Esophagus squamous epithelium (tissue), 5 donors: ENCODE measurements at places on chromosomes 7 and 10.

- DNase-seq, result no peak
These were observed 88.4 kb downstream of the CARD11 start for GRCh38 chr7:2955269-2955668.

- DNase-seq, result no peak
These were observed 12.1 kb downstream of the TFR2 start for GRCh38 chr7:100629117-100629716.

- DNase-seq, result no peak
These were observed 4.3 kb downstream of the CAMK1D start for GRCh38 chr10:12353399-12354242.

DNA sequence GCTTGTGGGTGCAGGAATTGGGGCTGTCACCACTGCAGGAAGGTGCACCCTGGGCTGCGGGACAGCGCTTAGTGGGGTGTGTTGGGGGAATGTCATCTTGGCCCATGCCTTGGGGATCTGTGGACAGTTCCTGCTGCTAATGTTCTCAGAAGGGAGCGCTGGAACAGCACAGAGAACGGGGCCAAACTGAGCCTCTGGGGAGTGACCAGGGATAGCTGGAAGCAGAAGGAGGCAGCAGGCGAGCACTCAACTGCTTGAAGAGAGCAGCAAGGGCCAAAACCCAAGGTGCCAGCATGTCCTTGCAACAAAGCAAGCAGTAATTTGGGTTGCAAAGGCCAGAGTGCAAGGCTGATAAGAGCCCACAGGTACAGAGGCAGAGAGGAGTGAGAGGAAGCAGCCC lies 31.3 kb upstream of the WDFY4 start:
- DNase-seq, result no peak

- no peak for DNase-seq
These were observed 7.3 kb upstream of the PNLIP start for GRCh38 chr10:116538456-116538855.

DNA sequence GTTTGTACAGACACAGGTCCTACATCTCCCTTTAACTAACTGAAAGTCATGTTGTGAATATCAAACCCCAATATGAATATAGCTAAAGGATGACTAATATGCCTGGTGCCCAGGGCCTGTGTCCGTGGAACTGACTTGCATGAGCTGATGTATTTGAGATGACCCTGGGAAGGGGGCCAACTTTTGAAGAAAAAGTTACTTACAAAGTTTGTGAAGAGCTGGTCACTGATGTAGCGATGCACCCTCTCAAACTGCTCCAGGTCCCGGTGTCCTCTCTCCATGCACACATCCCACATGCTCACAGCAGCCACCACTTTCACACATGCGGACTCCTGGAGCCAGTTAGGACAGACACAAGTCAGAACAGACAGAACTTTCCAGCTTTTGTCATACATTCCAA lies 106.2 kb downstream of the ABCC2 start:
- no peak for DNase-seq

DNA sequence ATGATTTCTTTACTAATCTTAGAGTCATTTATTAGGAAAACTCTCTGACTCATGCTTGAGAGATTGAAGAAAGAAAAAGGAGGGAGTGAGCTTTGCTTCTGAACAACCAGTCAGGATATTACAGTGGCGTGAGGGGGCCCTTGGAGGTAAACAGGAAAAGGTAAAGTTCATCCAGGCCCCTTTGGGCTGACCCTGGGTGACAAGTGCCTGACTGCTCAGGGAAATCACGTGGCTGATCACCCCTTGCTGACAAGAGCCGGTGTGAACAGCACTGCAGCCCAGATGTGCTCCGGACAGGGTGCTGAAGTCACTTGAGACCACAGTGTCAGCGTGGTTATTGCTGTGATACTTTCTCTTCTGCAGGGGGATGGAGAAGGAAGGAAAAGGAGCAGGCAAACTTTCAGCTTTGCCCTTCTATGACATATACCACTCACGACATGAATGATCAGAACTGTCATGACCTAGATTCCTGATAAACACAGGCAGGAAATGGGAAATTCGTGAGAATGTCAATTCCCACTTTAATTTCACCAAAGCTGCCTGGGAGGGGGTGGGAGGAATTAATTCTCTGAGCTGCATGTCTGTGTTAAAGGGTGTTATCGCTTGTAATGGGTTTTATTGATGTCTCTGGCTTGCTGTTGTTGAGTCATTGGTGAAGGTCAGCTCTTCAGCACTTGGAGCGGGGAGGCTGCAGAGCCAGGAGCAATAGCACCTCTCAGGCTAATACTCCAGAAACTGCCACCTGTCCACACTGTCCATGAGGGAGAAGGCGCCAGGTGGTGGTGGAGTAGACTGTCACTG lies 139.8 kb upstream of the AOAH start:
- no peak for DNase-seq

DNA sequence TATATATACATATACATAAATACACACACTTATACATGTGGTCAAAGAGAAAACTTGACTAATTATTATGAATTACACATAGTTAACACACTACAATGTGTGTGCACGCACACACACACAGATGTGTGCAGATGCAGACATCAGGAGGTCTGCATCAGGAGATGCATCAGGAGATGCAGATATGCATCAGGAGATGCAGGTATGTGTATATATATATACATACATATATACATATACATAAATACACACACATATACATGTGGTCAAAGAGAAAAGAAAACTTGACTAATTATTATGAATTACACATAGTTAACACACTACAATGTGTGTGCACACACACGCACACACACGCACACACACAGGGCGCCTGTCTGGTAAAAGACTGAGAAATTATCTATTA lies 31.3 kb upstream of the MDFIC start:
- DNase-seq, result no peak

GRCh38 chr10:110275128-110275729 lies 29.5 kb downstream of the SMNDC1 start:
- DNase-seq, result no peak

DNA sequence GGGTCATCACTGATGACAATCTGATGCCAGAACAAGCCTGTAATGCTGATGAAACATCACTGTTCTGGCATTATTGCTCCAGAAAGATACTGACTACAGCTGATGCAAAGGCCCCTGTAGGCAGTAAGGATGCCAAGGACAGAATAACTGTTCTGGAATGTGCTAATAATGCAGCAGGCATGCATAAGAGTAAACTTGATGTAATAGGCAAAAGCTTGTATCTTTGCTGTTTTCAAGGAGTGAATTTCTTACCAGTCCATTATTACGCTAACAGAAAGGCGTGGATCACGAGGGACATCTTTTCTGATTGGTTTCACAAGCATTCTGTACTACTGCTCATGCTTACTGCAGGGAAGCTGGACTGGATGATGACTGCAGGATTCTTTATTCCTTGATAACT lies 18.7 kb downstream of the LCOR start:
- DNase-seq, result no peak

DNA sequence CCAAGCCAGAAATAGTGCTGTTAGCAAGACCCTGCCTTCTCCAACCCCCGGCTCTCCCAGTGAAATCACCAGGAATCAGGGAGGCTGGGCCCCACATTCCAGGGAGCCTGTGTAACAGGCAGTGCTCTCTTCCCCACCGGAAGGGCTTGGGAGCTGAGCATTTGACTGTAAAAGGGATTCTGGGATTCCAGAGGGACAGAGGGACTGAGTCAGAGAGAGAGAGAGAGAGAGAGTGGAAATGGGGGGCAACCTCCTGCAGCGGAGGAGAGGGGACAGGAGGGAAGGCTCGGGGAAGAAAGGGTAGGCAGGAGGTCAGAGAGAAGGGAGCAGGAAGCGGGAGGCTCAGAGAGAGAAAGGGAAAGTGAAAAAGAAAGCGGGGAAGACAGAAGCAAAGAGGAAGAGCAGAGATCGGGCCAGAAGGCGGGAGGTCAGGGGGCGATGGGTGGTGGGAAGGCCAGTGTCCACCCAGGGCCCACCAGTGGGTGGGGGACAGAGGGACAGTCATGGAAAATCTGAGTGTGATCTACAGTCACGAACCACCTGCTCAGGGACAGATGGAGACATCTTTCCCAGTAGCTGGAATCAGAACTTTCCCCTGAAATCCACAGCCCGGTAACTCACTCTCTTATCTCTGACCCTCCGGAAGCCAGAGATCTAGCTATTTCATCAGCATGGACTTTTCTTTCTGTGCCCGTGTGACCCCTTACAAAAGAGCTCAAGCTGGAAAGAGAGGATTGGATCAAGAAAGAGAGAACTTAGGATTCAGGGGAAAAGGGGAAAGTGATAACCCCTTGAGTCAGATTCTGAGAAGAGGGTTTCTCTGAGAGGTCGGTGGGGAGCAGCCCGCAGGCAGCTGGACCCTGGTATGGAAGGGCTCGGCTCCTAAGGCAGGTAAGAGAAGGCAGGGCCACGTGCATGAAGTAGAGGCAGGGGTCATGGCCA lies 4.6 kb upstream of the SERPINE1 start:
- no peak for DNase-seq

DNA sequence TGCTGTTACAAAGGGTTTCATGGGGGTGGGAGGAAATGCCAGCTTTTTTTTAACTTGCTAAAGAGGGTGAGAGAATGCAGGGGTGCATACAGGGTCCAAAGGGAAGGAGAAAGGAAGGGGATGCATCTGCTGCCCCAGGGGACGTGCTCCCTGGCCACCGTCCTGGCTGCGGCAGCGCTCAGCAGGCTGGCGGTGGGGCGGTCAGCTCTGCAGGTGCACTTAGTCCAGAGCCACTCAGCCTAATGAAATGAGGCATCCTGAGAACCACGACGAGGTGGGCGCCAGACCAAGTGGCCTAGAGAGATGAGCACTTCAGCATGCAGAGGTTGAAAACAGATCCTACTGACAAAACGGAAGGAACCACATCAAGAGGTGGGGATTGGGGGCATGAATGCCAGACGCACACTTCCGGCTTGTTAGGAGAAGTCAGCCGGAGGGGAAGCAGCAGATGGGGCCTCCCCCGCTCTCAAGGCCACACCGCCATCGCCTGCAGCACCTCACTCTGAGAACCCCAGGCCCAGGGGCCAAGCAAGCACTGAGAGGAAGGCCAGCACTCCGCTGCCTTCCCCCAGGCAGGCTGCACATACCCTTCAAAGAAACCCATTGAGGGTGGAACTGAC lies 94.5 kb downstream of the MAD1L1 start:
- DNase-seq, result no peak

- DNase-seq, result no peak
These were observed 271.7 kb downstream of the BICC1 start for GRCh38 chr10:58784361-58784760.

- DNase-seq, result no peak
These were observed 349.4 kb downstream of the GATA3 start for GRCh38 chr10:8403711-8404371.

DNA sequence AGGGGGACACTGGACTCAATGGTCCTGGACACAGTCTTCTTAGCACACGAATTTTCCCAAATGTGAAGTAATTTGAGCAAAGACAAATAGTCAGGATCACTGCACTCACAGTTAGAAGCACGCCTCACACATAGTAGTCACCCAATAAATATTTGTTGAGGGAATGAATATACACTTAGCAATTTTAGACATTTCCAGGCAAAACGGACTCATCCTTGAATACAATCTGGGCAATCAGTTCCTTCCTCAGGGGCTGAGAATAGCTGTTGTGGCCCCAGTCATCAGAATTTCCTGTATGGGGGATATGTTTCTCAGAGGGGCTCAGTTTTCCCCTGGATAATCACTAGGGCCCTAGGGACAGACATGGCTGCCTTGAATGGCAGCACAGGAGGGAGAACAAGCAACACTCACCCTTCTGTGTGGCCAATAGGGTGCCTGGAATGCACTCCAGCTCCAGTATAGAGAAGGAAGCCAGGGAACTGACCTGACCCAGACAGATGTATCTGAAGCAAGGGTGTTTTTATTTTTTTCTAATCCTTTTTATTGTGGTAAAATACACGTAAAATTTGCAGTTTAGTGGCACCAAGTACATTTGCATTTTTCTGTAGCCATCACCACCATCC lies 282.7 kb upstream of the ZNF32 start:
- no peak for DNase-seq

DNA sequence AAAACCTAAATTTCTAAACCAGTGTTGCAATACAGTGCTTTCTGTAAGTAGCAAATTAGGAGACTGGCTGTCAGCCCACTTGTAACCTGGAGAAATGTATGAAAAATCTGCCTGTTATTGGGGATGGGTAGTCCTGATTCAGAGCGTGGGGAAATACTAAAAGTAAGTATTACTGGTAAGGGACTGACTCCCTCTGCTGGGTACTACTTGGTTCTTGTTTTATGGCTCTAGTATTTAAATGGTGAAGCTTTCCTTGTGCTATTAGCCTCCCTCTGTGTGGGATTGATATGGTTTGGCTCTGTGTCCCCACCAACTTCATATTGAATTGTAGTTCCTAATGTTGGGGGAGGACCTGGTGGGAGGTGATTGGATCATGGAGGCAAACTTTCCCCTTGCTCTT lies 886.1 kb downstream of the SORCS1 start:
- DNase-seq, result no peak

- DNase-seq, result no peak
These were observed 181.4 kb downstream of the GPAM start for GRCh38 chr10:112002206-112002605.
